ENCODE measurements at places on chromosomes 4 and X. TPM values are rescaled to one million over a fixed set of nuclear protein-coding genes. Genes with fewer than 3 reads are reported as not detected.

The ADAM29 gene
- not detected for total RNA-seq

The RBPJ gene
- 92.3 TPM for total RNA-seq

The SFRP2 gene
- total RNA-seq, result 10.5 TPM

The CXorf65 gene
- not detected for total RNA-seq

The ERCC6L gene
- 27.4 TPM for total RNA-seq

The ADAMTS3 gene
- 0.68 TPM for total RNA-seq
